Stimulated activated CD4-positive, alpha-beta T cell treated with anti-CD3 and anti-CD28 coated beads, TNF-alpha, amount 100 ng/mL, for 24 hours (primary cell): ENCODE measurements at places on chromosomes 5 and 9.

- DNase-seq = no peak
These were observed 206.9 kb downstream of the GABBR2 start for GRCh38 chr9:98501819-98502218.

DNA sequence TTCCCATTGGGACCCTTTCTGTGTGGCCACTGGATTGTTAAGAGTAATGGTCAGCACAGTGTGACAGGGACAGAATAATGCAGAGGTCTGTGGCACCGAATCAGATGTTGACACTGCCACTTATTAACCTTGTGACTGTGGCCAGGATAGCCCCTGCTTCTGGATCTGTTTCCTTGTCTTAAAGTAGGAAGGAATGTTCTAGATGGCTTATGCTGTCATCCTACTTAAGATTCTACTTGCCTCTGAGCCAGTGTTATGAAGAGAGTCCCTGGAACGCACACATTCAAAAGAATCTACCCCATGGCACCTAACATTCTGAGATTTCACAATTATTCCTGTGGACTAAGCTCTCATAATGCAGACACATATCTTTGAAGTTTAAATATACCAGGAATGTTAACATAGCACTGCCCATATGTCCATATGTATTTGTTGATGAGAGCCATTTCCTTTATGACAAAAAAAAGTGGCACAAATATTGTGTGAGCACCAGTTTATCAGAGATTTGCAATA, 612.7 kb downstream of the TLR4 start:
- DNase-seq = no peak

DNA sequence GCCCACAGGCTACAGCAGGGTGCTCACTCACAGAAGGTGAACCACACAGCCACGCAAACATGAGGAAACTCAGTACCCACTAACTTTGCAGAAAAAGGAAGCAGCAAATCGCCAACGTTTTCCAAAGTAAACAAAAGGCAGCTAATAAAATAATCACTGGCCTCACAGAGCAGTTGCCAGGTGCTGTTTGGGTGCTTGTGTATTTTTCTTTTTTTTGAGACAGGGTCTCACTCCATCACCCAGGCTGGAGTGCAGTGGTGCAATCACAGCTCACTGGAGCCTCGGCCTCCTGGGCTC, 3.8 kb downstream of the SNAPC4 start:
- DNase-seq = no peak

- no peak for DNase-seq
These were observed 218.6 kb upstream of the RASEF start for GRCh38 chr9:83281306-83282255.

- no peak for DNase-seq
These were observed 49.4 kb downstream of the PLK2 start for GRCh38 chr5:58410441-58410840.

- DNase-seq = no peak
These were observed 43.4 kb upstream of the FUBP3 start for GRCh38 chr9:130535818-130536521.

- DNase-seq = no peak
These were observed 15.0 kb upstream of the RANBP17 start for GRCh38 chr5:170846846-170847245.

DNA sequence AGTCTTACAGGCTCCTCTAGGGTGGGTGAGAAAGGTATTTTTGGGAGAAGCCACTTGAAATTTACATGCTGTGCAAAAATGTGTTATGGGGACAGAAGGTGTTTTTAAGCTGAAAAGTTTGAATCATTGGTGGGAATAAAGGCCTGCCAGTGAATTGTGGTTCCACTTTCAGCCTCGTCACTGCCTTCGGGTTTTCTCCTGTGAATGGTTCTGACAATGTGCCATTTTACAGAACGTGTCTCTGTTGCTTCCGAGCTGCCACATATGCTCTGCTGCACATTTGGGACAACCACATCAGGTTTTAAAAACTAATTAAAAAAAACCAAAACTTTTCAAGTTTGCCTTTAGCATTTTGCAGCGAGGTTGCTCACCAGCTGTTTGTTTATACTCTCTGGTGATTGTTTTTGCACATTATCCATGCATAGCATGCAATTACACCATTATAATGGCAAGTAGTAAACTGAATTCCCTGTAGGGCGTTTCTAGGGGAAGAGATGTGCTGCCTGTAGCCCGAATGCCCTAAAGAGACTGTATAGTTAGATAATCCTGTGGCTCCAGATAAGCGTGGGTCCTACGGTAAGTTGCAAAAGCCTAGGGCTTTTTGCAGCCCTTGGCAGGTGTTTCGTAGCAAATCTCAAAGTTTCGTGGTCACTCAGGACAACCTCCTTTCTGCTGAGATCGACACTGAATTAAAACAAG, 40.1 kb upstream of the SUB1 start:
- no peak for DNase-seq
